ENCODE measurements at places on chromosomes 2 and 18.

GRCh38 chr2:11578081-11578948 is 44.5 kb downstream of the GREB1 start:
- no peak for DNase-seq

- DNase-seq = no peak
Observed at GRCh38 chr2:214135966-214136365, 274.9 kb upstream of the VWC2L start.

DNA sequence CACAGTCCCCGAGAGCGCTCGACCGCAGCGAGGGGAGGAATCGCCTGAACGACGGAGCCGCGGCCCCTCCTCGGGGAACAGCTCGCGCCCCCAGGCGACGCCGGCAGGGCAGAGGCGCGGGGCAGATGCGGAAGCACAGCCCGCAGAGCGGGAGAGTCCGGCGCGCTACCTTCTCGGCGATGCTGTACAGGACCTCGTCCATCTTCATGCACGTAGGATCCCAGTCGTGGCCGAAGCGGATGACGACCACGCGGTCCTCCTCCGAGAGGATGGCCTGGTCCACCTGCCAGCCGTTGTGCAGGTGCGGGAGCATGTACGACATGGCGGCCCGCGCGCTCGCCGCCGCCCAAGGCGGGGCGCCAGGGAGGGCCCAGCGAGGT is 302 bp downstream of the TXNL4A start:
- DNase-seq = peak; percentile 80

GRCh38 chr18:853471-853870 is 41.4 kb upstream of the YES1 start:
- DNase-seq = no peak

- no peak for DNase-seq
Observed at GRCh38 chr18:13455471-13455870, 236.9 kb downstream of the LDLRAD4 start.

DNA sequence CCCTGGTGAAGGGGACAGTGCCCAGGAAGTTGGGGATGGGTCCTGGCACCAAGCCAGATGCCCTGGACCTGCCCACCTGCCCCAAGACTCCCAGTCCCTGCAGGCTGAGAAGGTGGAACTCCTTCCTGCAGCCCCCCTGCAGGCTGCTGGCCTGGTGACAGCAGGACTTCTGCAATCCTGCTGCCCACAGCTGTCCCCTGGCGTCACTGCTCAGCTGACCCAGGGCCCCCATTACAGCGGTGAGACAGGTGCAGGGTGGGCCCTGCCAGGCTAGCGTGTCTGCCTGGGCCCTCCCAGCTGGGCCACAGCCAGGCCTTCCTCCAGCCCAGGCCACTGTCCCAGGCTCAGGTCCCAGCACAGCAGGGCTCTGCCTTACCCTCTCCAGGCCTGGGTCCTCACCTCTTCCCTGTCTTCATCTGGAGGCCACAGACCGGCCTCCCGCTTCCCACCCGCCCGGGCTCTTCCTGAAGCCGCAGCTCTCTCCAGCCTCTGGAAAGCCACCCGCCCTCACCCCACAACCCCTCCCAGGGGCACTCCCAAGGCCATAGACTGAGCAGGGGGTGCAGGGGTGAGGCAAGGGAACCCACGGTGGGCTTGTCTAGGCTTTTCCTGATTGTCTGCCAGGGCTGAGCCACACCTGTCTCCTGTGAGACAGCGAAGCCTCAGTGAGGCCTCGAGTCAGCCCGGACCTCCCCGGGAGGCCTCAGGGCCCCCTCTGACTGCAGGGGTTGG is 8.8 kb upstream of the ERFE start:
- no peak for DNase-seq

GRCh38 chr2:218871345-218872302 is 9.0 kb upstream of the WNT10A start:
- no peak for DNase-seq

- no peak for DNase-seq
Observed at GRCh38 chr18:20988726-20989125, 122.9 kb downstream of the ROCK1 start.

- no peak for DNase-seq
Observed at GRCh38 chr2:193250389-193250788, 1055.7 kb upstream of the TMEFF2 start.

DNA sequence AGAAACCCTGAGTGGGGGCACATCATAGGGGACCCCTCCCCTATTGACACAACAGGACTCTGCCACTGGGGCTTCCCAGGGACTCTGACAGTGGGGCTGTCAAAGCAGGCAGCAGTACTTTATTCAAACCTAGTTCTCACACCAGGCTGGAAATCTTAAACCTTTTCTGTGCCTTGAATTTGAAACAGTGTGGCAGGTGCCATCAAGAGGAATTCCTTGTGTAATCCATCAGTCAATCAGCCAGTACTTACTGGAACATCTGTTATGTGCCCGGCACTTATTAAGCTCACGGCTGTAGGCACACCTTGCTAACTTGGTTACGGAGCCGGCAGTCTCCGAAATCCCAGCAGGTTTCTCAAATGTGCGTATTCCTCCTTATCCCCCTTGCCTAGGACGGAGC is 12.0 kb downstream of the GLI2 start:
- no peak for DNase-seq

- no peak for DNase-seq
Observed at GRCh38 chr2:12441750-12442475, 274.8 kb upstream of the TRIB2 start.

DNA sequence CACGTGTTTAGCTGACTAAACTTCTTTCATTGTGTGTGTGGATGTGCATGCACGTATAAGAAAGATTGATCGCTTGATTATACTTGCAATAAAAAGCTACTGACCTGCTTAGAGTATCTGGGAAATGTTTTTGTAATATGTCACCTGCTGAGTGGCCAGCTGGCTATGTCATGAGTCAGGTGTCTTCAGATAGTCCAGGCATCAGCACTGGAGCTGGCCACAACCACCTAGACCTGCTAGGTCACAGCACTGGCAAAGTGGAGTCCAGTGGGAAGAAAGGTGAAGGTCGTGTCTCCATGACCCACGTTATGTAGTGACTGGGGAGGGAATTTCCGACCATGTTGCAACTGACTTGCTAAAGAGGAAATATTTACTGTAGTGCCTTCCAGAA is 147.0 kb downstream of the ESCO1 start:
- no peak for DNase-seq

DNA sequence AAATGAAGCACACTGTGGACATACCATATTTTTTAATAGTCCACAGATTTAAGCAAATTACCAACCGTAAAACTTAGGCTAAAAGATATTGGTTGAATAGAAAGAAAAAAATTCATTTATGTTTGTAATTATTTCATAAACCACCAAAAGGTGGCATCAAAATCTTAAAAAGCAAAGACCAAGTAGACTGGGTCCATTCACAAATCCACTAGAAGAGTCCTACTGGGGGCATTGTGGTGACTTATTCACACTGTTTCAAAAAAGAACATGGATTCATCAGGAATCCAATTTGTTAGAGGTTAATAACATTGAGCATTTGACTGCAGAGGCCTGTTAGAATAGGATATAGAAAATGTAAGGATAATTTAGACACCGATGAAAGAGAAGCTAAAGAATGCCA is 194.9 kb upstream of the KYNU start:
- no peak for DNase-seq

- no peak for DNase-seq
Observed at GRCh38 chr2:118987886-118988285, 45.9 kb downstream of the MARCO start.

- DNase-seq = no peak
Observed at GRCh38 chr2:18752667-18753422, 163.5 kb upstream of the NT5C1B start.

DNA sequence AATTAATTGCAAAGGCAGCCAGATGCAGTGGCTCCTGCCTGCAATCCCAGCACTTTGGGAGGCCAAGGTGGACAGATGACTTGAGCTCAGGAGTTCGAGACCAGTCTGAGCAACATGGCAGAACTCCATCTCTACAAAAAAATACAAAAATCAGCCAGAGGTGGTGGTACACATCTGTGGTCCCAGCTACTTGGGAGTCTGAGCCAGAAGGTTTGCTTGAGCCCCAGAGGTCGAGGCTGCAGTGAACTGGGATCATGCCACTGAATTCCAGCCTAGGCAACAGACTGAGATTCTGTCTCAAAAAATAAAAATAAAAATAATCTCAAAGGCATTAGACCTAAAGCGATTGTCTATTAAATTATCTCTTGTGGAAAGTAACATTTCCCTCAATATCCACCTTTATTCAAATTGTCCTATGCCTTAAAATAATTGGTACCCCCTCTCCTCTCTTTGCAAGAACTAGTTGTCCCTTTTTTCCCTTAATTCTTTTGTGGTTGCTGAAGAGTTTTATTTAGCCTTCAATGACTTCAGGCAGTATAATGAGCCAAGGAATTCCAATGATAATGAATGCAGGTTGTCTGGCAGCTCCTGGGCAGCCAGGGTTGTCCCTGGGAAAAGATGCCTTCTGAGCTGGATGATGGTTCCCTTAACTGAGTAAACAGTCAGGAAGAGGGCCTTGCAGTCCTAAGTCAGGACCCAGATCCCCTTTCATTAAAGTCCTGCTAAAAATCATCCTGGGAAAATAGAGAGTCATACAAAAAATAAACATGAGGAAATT is 32.2 kb downstream of the GPR75 start:
- DNase-seq = no peak

DNA sequence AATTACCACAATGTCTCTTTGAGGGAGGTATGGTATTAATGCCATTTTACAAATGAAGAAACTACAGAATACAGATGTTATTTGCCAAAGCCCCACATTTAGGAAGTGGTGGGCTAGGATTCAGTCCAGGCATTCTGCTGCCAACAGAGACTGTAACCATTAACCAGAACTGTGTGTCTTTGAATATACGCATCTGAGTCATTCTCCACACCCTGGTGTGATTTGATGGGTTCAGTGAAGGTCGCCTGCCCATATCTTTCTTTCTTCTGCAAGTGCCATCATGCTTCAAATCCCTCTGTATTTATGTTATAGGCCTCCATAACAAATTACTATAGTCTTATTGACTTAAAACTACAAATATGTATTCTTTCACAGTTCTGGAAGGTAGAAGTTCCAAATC is 479.0 kb upstream of the DCC start:
- DNase-seq = no peak

DNA sequence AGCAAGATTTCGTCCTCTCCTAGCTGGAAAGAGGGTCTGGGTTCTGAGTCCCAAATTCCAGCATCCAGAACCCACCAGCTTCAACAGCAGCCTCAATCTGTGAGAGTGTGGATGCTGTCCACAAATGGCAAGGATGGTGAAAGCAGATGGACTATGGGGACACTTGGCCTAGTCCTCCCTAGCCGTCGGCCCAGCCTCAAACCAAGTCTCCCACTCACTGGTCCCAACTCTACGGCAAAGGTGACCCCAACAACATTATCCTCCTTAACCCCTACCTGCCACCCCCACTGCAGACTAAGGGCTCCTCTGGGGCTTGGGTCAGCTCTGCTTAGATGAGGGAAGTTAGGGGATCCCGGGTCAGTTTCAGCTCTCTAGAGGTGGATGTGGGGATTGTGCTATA is 57.3 kb downstream of the TNS1 start:
- no peak for DNase-seq

DNA sequence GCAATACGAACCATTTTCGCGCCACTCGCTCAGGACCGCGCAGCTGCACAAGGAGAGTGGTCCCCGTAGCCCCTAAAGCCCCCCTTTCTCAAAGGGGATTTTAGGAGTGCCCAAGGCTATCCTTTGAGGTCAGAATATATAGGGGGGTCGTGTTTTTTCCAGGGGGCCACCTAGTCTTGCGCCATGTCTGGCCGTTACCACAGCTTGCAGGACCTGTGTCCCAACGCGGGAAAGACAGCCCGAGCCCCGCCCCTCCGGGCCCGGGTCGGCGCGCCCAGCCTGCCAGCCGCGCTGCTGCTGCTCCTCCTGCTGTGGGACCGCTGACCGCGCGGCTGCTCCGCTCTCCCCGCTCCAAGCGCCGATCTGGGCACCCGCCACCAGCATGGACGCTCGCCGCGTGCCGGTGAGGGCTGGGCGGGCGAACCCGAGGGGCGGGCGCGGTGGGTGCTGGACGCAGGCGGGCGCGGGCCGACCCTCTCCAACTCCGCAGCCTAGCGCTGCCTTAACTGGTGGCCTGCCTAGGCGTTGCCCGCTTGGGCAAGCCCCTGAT is at the start of gene CDCA7:
TSS of gene CDCA7 (plus strand) at position 291 of the 550 bp plus-strand sequence. CDS start at position 383, 92 bp downstream.
- DNase-seq = peak; percentile 88

DNA sequence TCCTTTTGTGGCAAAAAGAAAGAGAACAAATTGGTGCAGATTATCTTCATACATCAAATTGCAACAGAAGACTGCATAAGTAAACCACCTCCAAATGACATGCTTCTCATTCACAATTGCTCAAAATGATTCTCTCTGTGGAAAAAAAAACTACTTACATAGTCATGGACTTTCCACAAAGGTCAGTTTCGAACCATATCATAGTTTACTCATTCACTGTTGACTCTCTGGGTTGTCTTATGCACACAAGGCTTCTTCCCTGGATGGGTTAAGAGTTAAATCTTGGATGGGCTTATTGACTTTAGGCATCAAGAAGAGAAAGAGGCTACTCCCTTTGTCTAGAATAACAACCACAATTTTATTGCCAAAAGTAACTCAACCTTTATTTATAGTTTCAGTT is 91.3 kb upstream of the RAB27B start:
- DNase-seq = no peak

GRCh38 chr2:199806179-199806578 is 44.8 kb downstream of the FTCDNL1 start:
- DNase-seq = no peak

- DNase-seq = no peak
Observed at GRCh38 chr2:128454980-128455720, 136.5 kb upstream of the HS6ST1 start.
